ENCODE measurements at places on chromosomes 7 and 10.

GRCh38 chr7:1993031-1993695 lies 239.6 kb downstream of the MAD1L1 start:
- no peak for DNase-seq

DNA sequence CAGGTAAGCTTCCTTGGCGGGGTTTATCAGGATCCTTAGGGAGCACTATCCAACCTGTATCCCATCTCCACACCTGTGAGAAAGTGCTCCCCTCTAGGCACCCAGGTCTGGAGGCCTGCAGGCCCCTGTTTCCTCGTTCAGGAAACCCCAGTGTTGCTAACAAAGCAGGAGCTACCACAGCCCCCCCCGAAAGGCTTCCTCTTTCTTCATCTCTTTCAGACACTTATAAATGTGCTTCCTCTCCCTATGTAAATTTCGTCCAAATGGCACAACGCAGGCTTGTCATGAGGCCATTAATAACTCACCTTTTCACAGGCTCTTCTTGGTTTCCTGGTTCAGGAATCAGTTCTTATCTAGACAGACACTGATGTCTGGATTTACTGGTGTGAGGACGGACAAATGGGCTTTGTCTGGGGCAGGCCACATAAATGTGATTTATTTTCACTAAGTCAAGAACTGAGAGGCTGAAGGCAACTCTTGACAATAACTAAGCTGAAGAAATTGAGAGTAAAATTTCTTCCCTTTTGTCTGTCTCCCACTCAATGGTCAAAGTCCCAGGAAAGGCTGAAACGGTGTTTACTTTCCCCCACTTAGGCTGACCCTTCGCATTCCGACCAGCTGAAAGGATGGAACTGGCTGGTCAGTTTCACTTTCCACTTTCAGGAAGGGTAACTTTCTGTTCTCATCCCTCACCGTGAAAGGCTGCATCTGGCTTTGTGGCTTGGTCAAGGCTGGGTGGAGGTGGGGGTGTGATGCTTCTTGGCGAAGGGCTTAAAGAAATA lies 46.8 kb downstream of the PIK3AP1 start:
- peak; percentile 63 for DNase-seq

GRCh38 chr7:2360796-2361195 lies 6.2 kb downstream of the EIF3B start:
- no peak for DNase-seq

- DNase-seq, result no peak
Observed at GRCh38 chr10:110162741-110163145, 44.7 kb upstream of the MXI1 start.

GRCh38 chr10:51052163-51052562 lies 22.1 kb upstream of the PRKG1 start:
- no peak for DNase-seq

DNA sequence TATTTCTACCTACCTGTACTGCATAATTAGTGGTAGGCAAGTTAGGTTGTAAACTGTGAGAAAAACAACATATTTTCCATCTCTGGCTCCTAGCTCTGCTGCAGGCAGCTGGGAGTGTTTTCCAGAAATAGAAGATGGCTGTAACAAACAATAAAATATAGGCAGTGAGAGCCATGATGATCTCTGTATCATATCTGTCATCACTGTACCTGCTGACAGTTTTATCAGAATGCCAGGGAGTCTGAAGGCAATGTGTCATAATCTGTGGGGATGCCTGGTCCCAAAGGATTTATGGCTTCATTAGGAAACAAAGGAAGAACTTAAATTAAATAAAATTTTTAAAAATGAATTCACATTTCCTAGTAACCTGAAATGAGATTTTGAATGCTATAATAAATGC lies 160.9 kb upstream of the SMIM30 start:
- DNase-seq, result no peak

DNA sequence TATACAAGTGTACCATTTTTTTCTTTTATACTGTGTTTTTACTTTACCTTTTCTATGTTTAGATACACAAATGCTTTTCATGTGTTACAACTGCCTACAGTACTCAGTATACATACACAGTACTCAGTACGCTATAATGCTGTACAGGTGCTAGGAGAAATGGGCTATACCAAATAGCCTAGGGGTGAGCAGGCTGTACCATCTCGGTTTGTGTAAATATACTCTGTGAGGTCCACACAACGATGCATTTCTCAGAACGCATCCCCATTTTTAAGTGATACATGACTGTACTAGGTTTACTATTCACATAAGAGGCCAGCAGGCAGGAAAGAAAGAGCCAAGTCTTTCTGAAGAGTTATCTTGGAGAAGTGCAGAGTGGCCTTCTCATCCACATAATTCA lies 426.4 kb upstream of the MTPN start:
- no peak for DNase-seq

GRCh38 chr10:80579181-80579763 lies 41.6 kb downstream of the SH2D4B start:
- no peak for DNase-seq

DNA sequence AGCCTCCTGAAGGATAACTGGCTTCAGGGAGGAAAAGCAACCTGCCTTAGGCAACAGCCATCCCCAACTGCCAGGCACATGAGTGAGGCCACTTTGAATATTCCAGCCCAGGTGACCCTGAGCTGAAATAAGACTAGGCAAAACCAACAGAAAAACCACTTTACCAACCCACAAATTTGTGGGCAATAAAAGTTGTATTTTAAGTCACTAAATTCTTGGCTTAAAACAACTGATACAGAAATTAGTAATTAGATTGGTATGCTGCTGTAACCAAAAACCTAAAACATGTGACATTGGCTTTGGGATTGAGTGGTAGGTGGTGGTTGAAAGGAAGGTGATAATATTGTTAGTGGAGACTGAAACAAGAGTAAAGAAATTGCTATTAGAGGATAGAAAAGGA lies 39.9 kb downstream of the ABCB4 start:
- no peak for DNase-seq

GRCh38 chr10:62348029-62348428 lies 26.1 kb upstream of the ZNF365 start:
- no peak for DNase-seq

DNA sequence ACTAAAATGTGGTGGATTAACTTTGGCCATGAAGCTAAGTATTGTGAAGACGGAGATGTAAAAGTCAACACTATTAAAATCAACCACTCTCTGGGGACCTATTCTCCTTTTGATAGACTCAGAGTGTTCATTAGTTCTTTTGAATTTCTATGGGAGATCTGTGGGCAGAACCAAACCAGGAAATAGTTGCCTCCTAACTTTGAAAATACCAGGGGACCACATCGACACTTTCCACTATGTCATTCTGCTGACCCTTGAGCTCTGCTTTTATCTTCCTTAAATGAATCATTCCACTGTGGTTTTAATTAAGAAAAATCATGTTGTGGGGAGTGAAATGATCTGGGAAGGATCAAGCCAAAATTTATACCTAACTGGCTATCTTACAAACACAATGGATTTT lies 960.5 kb downstream of the GATA3 start:
- DNase-seq, result no peak

DNA sequence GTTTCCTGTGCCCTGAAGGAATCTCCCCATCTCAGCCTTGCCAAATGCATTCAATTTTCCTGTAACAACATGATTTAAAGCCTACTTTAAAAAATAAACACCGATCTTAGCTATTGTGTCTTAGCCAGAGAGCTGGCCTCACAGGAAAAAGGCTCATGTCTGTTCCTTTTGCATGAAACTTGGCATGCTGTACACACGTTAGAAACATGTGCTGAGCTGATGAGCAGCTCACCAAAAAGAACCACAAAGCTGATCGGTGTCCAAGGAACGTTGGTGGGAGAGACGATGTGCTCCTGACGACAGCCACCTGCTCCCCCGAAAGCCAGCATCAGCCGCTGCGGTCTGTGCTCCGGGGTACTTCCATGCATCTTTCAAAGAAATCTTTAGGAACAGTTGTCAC lies 135.9 kb downstream of the ADARB2 start:
- DNase-seq, result no peak

- no peak for DNase-seq
Observed at GRCh38 chr7:159001811-159002210, 142.9 kb downstream of the VIPR2 start.

- DNase-seq, result no peak
Observed at GRCh38 chr10:12785415-12785831, 216.1 kb downstream of the CCDC3 start.

DNA sequence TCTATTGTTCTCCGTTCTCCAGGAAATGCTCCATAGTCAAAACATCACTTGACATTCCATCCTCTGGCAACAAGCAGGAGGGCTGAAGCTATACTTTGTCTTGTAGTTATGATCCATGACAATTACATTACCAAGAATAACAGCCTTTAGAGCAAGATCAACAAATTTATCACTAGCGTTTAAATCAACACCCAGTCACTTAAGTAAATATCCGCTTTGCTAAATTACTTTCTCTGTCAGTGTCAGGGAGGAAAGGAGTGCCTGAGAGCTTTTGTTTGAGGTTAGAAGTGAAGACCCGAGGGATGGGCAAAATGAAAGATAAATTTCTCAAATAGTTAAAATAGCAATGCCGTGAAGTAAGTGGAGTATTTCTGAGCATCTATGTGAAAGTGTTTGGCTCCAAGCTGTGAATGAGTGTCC lies 236.1 kb upstream of the BMPER start:
- DNase-seq, result no peak

- DNase-seq, result no peak
Observed at GRCh38 chr7:130430115-130430514, 10.7 kb downstream of the CEP41 start.

- no peak for DNase-seq
Observed at GRCh38 chr10:48463318-48464003, 141.4 kb downstream of the ARHGAP22 start.

DNA sequence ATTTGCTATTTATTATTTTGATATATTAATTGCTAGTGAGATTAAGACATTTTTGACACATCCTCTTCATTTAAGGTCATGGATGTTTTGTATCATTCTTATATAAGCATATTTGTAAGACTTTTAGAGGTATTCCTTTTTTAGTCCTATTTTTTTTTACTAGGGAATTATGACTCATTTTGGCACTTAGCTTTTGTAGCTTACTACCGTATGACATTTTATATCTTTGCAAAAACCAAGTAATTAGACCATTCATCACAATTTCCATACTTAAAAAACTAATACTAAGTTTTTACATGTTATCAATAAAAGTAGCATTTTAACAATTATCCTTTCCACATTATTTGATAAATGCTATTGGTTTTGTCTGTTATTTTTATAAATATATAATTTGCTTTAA lies 41.6 kb downstream of the BMPR1A start:
- no peak for DNase-seq

DNA sequence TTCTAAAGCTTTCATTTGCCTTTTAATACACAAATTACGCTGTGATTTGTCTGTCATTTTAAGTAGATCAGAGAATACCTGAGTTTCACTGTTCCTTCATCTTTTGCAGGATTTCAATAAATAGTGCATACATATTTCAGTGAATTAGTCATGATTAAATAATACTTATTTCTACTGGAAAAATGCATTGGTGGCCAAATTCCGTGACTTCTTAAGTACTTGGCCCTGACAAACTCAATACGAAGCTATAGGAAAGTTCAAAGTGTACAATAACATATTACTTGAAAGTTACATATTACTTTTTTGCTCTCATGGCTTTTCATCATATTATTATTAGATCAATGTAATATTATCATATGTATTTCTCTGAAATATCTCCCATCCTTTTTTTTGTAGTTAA lies 16.1 kb upstream of the PLXDC2 start:
- DNase-seq, result no peak
